ENCODE measurements at places on chromosomes 3 and 15.

- DNase-seq = peak; percentile 95
Measured at GRCh38 chr3:152376351-152377183, 107.8 kb downstream of the MBNL1 start.

GRCh38 chr3:61903931-61904657 lies 342.7 kb downstream of the PTPRG start:
- DNase-seq = no peak

GRCh38 chr3:118485693-118486092 lies 549.0 kb downstream of the IGSF11 start:
- no peak for DNase-seq

- DNase-seq = no peak
Measured at GRCh38 chr3:124592658-124593441, 137.4 kb upstream of the UMPS start.

DNA sequence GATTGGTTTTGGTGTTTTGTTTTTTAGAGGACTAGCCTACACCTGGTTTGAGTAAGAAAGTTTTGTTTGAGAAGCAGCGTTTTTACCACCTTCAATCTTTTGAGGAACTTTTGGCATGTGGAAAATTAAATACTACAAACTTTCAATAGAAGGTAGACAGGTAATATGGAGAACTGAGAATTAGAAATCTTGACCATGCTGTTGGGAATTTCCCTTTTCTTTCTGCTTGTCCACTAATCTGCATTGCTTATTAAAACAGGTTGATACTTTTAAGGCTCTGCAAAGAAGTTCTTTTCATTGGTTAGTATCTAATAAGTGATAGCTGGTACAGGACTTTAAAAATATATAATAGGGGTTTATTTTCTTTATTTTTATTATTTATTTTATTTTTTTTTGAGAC lies 31.9 kb downstream of the UBE2E1 start:
- DNase-seq = no peak

GRCh38 chr3:115996420-115997108 lies 373.3 kb downstream of the GAP43 start:
- no peak for DNase-seq

- no peak for DNase-seq
Measured at GRCh38 chr3:135103917-135104316, 308.9 kb downstream of the EPHB1 start.

GRCh38 chr15:42608110-42608531 lies 32.7 kb downstream of the STARD9 start:
- peak; percentile 69 for DNase-seq

DNA sequence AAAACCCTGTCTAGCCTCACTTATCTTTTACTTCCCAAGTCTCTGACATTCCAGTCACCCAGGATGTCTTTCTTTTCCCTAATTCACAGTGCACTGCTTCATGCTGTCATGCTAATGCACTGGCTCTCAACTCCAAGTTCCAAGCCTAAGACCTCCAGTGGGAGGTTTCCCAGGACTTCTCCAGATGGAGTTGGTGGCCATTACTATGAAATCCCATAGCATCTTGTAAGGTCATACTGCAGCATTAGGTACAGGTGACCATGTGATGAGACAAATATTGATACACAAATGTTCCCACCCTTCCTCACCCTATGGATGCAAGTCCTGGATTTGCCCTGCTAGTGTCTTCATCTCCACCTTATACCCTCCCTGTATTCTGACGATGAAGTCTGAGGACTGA lies 138.6 kb upstream of the PRICKLE2 start:
- no peak for DNase-seq

GRCh38 chr3:126932188-126932931 lies 50.6 kb upstream of the PLXNA1 start:
- DNase-seq = no peak

GRCh38 chr3:85977615-85978338 lies 1013.2 kb downstream of the VGLL3 start:
- DNase-seq = no peak

DNA sequence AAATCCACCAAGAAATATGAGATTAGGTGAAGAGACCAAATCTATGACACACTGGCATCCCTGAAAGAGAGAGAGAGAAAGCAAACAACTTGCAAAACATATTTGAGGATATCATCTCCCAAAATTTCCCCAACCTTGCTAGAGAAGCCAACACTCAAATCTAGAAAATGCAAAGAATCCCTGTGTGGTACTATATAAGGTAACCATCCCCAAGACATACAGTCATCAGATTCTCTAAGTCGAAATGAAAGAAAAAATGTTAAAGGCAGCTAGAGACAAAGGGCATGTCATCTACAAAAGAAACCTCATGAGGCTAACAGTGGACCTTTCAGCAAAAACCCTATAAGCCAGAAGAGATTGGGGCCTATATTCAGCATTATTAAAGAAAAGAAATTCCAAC lies 622.1 kb upstream of the LMCD1 start:
- DNase-seq = no peak

DNA sequence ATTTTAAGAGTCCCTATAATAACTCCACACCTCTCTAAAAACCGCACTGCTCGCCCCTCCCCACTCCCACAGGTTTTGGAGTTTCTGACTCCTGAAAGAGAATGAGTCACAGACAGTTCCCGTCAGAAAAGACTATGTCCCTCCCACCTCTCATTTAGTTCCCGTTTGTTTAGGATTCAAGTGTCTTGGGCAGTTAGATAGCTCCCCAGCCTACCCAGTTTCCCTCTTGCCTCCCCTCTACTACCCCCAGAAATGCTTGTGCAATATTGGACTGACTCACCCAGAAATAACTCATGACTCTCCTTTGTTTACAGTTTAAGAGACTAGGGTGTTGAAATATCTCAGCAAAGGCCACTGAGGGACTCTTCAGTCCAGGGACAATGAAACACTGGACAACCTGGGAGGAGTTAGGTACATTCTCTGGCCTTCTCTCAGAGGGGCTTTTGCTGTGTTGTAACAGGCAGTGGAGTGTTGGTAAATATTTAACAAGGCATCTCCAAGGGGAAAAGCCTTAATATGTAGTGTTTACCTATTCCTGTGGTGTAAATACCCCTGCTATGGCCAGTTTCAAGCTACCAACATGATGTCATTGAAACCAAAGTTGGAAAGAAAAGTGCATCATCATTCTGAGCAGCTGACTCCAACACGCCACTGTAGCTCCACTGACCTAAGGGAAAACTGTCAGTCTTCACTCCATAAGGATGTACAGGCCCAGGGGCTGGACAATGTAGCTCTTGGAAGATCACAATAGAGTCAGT lies 96.1 kb upstream of the CHD2 start:
- DNase-seq = no peak

GRCh38 chr3:100400419-100400779 lies 490 bp downstream of the TOMM70 start:
- DNase-seq = peak; percentile 56

- DNase-seq = no peak
Measured at GRCh38 chr3:109921509-109921908, 584.2 kb upstream of the DPPA4 start.
